K562 (cell line): ENCODE measurements at places on chromosomes 16 and 17.
A peak's percentile ranks its signal among the peaks of the same experiment; 100 is the strongest.

- DNase-seq = no peak
These were observed 8.2 kb upstream of the CDK10 start for GRCh38 chr16:89678258-89678657.

DNA sequence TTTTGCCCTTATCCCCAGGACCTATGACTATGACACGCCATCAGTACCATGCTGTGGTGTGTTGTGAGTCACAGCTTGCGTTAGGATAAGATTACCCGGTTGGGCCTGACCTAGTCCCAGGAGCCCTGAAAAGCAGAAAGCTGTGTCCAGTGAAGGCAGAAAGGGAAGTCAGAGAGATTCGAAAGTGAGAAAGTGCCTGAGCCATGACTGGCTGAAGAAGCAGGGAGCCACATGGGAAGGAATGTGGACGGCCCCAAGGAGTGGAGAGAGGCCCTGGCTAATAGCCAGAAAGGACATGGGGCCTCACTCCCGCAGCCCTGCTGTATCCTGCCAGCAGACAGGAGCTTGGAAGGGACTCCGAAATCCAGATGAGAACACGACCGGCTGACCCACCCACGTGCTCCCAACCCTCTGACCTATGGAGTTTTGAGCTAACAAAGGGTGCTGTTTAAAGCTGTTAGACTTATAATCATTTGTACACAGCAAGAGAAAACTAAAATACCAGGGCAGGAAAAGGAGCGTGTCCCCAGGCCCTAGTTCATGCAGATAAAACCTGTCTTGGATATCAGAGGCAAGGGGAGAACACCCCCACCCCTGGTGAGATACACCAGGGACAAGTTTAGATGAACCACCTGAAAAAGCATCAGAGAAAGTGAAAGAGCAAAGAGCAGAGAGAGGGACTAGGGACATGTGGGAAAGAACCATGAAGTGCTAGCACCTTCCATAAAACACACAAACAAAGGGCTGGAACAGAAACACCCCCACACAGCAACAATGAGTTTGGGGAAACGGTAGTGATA, 115.3 kb downstream of the SLC39A11 start:
- DNase-seq = peak; percentile 60

DNA sequence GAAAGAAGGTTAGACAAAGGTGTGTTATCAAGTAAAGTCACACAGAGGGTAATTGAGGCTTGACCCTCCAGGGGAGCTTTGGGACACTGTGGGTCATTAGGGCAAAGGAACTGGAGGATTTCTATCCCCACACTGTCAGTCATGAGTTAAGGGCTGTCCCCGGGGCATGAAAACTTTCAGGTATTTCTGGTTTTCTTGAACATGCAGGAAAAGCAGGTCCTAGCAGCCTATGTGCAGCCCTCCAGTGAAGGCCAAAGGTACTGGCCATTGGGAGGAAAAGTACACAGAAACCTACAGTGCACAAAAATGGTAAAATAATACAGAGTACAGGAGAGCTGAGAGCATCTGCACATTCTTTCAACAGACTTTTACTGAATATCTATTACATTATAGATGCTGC, 44.4 kb upstream of the SCNN1B start:
- no peak for DNase-seq

DNA sequence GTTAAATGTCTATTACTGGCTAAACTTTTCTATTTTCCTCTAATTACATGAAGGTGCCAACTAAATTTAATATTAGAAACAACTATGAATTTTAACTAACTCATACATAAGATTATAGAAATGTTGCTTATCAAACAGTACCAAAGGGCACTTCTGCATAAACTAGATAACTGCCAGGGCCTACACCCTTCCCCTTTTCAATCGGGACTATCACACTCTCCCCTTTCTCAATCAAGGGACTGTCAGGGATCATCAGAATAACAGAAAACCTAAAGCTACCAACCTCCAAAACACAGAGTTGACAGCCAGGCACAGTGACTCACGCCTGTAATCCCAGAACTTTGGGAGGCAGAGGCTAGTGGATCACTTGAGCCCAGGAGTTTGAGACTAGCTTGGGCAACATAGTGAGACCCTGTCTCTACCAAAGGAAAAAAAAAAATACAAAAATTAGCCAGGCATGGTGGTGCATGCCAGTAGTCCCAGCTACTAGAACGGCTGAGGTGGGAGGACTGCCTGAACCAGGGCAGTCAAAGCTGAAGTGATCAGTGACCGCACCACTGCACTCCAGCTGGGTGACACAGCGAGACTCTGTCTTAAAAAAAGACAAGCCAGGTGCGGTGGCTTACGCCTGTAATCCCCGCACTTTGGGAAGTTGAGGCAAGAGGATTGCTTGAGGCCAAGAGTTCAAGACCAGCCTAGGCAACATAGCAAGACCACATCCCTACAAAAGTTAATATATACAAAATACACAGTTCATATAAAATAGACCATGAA, 3.2 kb upstream of the PHLPP2 start:
- DNase-seq = peak; percentile 22

DNA sequence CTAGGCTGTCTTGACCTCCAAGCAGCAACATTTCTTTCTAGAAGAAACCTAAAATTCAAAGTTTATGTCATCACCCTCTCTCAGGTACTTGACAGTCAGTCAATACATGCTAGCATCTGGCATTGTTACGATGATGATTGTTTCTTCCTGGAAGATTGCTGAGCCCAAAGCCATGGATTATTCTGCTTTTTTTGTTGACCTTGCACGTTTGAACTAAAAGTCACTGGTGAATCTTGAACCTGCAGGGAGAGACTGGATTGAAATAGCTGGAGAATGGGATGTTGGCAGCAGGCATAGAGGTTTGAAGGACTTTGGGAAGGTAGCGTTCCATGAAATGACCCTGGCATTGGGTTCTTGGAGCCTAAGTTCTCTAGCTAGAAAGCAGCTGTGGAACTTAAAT, 42.9 kb downstream of the SHISA9 start:
- DNase-seq = no peak

GRCh38 chr17:34420254-34420766, 57.3 kb upstream of the CCL1 start:
- peak; percentile 71 for DNase-seq
